ENCODE measurements at places on chromosomes 7 and 10.

- no peak for DNase-seq
Measured at GRCh38 chr7:47884675-47885074, 63.6 kb downstream of the PKD1L1 start.

DNA sequence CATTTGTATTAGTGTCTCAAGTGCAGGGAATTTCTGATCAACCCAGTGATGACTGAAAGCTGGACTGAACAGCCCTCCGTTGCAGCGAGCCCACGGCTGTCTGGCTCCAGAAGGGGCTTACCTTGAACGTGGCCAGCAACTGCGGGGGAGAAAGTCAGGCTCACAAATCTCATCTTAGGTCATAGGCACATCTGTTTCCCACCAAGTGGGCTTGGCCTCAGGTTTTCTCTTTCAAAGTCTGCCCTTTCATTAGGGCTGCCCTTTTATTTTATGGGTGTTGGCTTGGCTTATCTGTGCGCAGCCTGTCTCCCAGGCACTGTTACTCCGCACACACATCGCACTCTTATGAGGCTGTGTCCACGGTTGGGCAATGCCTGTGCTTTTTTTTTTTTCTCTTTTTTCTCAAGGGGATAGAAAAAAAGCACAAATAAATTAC lies 178.0 kb downstream of the JCAD start:
- DNase-seq, result no peak

DNA sequence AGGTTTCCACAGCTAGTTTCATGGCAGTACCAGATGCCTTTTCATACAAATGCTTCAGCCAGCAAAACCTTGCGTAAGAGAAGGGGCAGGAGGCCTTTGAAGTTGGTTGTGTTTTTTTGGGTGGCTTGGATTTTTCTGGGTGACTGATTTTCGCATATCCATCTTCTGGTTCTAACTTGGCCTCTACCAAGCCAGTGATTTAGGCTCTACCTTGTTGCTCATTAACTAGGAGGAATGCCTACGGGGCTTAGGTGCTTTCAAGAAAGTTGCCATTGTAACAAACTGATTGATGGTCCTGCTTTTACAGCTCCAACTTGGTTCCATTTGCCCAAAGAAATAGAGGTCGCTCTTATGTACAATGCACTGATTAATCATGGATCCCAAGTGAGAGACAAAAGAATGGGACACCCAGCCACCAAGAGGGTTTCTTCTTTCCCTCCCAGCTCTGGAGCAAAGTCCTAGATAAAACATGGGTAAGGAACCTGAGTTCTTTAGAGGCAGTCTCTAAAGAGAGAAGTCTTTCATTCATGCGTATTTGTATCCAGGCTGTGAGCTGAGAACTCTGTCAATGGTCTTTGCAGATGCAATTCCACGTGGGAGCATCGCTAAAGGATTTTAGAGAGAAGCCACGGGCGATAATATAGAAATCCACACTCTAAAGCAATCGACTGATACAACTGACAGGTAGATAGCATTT lies 92.1 kb upstream of the FGFR2 start:
- DNase-seq, result no peak

DNA sequence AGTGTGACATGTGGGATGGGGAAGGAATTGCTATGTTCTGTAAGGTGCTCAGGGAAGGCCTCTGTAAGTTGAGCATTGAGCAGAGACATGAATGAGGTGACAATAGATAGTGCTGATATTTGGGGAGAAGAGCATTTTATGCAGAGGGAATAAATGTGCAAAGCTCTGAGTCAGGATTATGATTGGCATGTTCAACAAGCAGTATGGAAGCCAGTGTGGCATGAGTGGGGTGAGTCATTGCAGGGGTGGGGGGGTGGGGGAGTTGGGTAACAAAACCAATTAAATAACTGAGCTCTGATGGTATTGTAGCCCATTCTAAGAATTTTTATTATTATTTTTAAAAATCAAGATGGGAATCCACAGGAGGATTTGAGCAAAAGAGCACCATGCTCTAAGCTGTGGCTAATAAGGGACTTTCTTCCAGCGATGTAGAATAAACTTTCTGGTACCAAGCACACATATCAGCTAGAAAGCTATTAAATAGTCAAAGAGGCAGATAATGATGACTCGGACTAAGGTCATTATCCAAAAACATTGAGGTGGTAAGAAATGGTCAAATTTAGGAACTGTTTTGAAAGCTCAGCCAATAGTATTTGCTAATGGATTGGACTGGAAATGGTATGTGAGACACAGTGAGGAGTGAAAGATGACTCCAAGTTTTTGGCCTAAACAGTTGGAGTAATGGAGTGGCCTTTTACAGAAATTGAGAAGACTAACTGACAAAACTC lies 96.4 kb downstream of the PRKG1 start:
- no peak for DNase-seq

GRCh38 chr10:73917566-73918305 lies 6.8 kb downstream of the PLAU start:
- no peak for DNase-seq

DNA sequence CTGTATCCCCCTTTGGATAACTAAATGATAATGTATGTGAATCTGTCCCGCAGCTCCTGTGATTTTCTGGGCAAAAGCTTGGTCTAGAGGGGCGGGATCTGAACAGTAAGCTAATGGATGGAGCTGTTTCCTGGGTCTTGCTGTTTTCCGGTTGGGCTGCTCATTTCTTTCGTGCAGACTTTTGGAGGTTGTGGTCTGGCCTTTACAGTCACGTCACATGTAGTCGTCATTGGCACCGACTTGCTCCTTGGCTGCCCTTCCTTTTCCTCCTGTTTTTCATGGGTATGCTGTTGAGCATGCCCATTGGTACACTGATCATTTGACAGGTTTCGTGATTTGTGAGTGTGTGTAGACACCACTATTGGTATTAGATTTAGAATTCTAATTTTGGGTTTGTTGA lies 2.0 kb downstream of the FBH1 start:
- no peak for DNase-seq

All from dorsolateral prefrontal cortex (tissue), 122 donors.